NCI-H460 (cell line): ENCODE measurements at places on chromosomes 3 and 15. TPM values are rescaled to one million over a fixed set of nuclear protein-coding genes. Genes with fewer than 3 reads are reported as not detected.

The RLBP1 gene
- not detected in 2 replicates for total RNA-seq

The KBTBD13 gene
- not detected in 2 replicates for total RNA-seq

The ALDH1L1 gene
- total RNA-seq, result 0.46 and 0.54 TPM in 2 replicates

The MOBP gene
- not detected in 2 replicates for total RNA-seq

The SLC28A1 gene
- not detected in 2 replicates for total RNA-seq

GRCh38 chr3:39211332-39212130, 19.1 kb upstream of the XIRP1 start:
- DNase-seq, result no peak

GRCh38 chr3:183826448-183827250, 1.3 kb upstream of the MAP6D1 start:
- DNase-seq, result no peak

GRCh38 chr3:20510396-20510795, 324.4 kb upstream of the SGO1 start:
- DNase-seq, result no peak

DNA sequence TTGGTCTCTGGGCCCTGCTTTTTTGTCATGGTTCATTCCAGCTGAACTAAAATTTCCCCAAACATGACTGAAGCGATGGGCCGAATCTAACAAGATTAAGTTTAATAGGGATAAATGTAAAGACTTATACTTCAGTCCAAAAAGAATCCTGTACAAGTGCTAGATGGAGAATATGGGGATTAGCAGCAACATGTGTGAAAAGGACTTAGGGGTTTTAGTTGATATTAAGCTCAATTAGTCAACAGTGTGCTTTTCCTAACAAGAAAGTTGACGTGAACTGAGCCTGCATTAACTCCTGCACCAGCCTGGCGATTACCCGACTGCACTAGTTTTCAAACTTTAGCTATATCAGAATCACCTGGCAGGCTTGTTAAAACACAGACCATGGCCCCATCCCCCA, 61.0 kb upstream of the BBX start:
- no peak for DNase-seq

DNA sequence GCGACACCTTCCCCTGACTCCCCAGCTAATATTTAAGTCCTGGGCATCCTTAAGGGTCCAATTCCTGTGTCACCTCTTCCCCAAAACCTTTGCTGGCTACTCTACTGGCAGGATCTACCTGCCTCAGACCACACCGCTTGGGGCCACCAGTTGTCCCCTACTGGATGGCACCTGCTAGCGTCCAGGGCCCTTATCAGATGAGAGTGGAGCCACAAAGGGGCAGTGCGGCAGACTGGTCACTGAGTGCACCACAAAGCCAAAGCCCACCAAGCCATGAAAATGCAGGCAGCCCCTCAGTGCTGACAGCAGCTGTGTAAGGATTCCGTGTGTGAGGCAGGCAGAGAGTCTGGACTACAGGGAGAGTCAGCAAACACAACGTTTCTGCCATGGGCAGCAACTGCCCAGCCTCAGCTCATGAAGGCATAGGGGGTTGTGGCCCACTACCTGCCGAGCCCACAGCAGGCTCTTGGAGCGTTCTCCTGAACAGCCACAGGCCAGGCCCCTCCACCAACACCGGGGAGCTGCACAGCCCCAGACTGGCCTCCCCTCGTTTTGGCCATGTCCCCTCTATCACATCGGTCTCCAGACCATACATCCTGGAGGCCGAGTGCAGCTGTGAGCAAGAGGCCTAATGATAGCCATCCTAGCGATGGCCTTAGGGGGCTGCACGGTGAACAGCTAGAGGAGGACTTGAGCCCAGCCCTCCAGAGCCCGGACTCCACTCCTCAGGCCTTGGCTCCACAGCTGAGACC, 32.3 kb downstream of the ALDH1L1 start:
- DNase-seq, result no peak

DNA sequence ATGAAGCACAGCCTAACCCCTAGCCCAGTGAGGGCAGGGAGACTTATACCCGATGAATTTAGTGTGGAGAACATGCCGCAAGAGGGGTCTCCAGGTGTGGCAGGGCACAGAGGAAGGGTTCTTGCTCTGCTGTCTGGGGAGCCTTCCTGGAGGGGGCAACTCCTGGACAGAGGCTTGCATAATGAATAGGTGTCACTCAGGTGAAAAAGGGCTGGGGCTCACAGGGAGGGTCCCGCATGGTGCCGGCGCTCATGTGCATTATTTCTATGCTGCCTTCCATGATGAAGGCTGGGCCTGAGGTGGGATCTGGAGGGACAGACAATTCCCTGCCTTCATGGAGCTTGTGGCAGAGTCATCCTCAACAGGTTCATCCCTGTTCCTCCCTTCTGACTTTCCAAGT, 51.5 kb downstream of the ITGA11 start:
- no peak for DNase-seq

DNA sequence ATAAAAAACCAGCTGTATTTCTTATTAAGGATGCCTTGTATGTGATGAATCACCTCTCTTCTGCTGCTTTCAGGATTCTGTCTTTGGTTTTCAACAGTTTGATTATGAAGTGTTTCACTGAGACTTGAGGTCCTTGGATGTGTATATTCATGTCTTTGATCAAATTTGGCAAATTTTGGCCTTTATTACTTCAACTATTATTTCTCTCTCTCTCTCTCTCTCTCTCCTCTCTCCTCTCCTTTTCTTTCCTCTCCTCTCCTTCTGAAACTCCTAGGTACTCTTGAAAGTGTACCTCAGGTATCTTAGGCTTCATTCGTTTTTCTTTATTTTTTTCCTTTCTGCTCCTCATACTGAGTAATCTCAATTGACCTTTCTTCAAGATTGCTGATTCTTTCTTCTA, 43.3 kb downstream of the LSM3 start:
- no peak for DNase-seq
